ENCODE measurements at places on chromosomes 12 and 14.

DNA sequence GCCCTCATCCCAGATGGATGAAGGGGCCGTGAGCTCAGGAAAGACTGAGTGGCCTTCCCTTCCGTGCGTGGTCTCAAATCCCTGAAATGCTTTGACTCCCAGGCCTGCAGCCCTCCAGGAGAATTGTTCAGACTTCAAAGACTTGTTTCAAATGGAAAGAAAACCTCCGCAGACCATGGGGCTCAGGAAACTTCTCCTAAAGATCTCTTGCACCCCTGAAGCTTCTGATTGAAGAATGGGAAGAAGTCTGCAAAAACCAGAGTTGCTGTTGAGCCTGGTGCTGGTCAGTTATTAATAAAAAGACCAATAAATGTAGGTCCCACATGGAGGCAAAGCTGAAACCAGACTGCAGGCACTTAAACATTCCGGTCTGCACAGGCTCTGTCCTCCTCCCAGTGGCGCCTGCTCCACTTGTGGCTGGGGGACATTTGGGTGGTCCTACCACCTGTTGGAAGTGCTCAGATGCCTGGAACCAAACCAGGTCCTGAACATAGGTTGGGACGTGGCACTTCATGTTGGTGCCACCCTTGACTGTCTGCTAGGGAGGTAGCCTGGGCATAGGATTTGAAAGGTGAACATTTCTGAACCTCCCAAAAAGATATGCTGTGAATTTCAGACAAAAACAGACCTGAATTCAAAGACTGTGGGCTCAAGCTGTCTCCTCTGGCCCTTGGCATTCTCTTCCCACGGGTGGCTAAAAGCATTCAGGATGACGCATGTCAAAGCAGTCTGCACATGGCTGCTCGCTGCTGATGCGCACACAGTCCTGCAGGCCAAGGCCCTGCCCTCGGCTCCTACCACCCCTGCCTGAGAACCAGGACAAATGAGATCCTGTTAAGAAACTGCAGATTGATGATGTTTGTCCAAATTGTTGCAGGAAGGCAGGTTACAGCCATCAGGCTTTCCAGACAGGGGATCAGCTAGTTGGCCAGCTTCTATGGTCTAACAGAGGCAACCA is 36.2 kb upstream of the MEG3 start:
- no peak overlapping the region for H3K27ac ChIP-seq
- no peaks in the 10 kb centered on the region for H3K27me3 ChIP-seq
- H3K36me3 ChIP-seq: no peaks in the 10 kb centered on the region
- H3K4me3 ChIP-seq: no peak overlapping the region
- no peaks in the 10 kb centered on the region for H3K4me1 ChIP-seq
- DNase-seq: no peak

DNA sequence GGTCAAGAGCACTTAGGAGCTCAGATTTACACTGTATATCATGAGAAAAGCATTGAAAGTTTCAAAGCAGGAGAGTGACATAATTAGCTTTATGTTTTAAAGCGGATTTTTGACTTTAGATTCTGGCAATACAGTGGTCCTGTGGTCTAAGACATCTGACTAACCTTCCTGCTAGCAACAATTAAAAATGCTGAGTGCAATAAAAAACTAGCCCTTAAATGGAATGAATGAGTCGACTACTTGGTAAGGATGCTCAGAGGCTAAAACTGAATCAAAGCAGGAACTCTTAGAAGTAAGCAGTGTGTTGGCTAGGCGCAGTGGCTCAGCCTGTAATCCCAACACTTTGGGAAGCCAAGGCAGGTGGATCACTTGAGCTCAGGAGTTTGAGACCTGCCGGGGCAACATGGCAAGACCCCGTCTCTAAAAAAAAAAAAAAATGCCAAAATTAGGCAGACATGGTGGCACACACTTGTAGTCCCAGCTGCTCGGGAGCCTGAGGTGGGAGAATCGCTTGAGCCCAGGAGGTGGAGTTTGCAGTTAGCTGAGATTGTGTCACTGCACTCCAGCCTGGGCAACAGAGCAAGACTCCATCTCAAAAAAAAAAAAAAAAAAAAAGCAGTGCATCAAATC is 18.9 kb downstream of the BICD1 start:
- no peaks in the 10 kb centered on the region for H3K36me3 ChIP-seq
- no peaks in the 10 kb centered on the region for H3K27me3 ChIP-seq
- H3K4me3 ChIP-seq: no peak overlapping the region
- DNase-seq: no peak
- no peak overlapping the region for H3K27ac ChIP-seq
- H3K4me1 ChIP-seq: no peaks in the 10 kb centered on the region

GRCh38 chr14:39431416-39432178 is 636 bp downstream of the FBXO33 start:
- peak overlapping the region; percentile 94 for H3K27ac ChIP-seq
- peak overlapping the region; percentile 71 for H3K4me3 ChIP-seq
- peak; percentile 75 for DNase-seq
- H3K27me3 ChIP-seq: no peaks in the 10 kb centered on the region
- H3K36me3 ChIP-seq: no peaks in the 10 kb centered on the region

DNA sequence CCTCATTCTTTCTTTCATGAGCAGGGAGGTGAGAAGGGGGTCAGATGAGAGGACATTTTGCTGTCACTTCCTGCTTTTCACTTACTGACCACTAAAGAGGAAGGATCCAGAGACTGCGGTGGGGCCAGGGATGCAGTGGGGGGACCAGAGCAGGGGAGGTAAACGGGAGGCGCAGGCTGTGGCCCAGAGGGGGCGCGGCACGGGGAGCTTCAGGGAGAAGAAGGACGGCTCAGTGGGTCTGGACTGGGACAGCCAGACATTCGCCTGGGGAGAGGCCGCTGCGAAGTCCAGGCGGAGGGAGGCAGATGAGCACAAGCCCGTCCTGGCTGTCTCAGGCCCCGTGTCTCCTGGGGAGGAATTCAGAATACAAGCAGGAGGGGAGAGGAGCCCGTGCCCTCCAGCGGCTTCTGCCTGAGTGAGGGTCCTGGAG is 41.2 kb downstream of the SLC6A12 start:
- H3K27ac ChIP-seq: no peak overlapping the region
- H3K27me3 ChIP-seq: no peaks in the 10 kb centered on the region
- no peaks in the 10 kb centered on the region for H3K36me3 ChIP-seq
- no peaks in the 10 kb centered on the region for H3K4me1 ChIP-seq

DNA sequence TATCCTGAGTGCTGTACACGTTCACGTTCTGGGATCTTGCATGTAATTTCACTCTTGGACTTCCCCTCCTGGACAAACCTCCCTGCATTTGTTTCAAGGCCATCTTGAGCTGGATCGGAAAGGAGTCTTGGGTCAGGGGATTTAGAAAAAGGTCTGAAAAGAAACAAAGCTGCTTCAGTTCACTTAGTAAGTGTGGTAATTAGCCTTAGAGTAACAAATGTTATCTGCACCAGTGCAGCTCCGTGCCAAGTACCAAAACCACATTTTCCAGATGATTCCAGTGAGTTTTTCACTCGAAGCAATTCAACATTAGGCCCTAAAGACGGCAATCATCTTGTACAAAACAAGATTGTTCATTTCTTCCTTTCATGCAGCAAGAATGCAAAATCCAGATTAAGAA is 39.4 kb upstream of the ATXN2 start:
- no peak overlapping the region for H3K4me3 ChIP-seq
- H3K27ac ChIP-seq: no peak overlapping the region
- H3K27me3 ChIP-seq: no peaks in the 10 kb centered on the region
- no peak for DNase-seq
- peaks cover 9% of the 10 kb centered on the region for H3K36me3 ChIP-seq
- no peaks in the 10 kb centered on the region for H3K4me1 ChIP-seq

DNA sequence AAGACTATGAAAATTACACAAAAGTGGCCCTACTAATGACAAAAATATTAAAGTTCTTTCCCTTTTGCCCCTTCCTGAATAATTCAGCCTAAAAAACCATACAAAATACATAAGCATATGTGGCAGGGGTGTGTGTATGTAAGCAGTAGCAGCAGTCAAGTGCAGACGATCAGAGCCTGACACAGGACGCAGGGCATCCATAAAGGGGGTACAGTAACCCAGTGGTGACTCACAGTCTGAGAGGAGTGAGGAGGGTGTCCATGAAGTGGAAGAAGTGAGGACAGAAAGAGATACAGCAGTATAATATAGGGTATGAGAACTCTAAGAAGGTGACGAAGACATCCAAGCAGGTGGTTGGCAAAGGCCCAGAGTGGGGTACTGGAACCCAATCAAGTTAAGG is 56.7 kb downstream of the RALGAPA1 start:
- H3K36me3 ChIP-seq: peaks cover 57% of the 10 kb centered on the region
- no peak for DNase-seq
- no peaks in the 10 kb centered on the region for H3K4me1 ChIP-seq
- no peak overlapping the region for H3K4me3 ChIP-seq
- H3K27me3 ChIP-seq: no peaks in the 10 kb centered on the region
- no peak overlapping the region for H3K27ac ChIP-seq

GRCh38 chr14:68349900-68350629 is 442.8 kb downstream of the ZFP36L1 start:
- no peak overlapping the region for H3K27ac ChIP-seq
- no peak for DNase-seq
- H3K4me1 ChIP-seq: no peaks in the 10 kb centered on the region
- H3K4me3 ChIP-seq: no peak overlapping the region
- H3K36me3 ChIP-seq: no peaks in the 10 kb centered on the region

- no peaks in the 10 kb centered on the region for H3K36me3 ChIP-seq
- H3K27me3 ChIP-seq: no peaks in the 10 kb centered on the region
- peak overlapping the region; percentile 33 for H3K27ac ChIP-seq
- H3K4me3 ChIP-seq: no peak overlapping the region
- DNase-seq: no peak
These were observed 9.4 kb downstream of the PPP1R12A start for GRCh38 chr12:79925492-79925891.

DNA sequence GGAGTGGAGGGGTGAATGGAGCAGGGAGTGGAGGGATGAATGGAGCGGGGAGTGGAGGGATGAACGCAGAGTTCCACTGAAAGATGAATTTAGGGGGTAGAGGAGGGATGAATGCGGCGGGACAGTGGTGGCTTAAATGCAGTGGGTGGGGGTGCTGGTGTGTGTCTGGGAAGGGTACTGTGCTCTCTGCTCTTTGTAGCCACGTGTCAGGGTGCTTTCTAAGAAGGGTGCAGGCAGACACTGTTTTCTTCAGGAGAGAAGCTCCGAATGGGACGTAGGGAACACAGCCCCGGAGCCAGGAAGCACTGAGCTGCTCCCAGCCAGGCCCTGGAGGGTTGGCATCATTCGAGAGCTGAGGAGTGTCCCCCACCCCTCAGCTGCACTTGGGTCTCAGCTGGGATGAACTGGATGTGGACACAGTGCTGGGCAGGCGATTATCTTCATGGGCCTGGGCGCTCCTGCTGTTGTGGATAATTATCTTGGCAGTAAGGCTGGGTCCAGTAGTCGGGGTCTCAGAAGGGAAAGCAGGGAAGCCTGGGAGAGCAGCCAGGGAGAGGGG is 9.5 kb upstream of the CEP170B start:
- peaks cover 28% of the 10 kb centered on the region for H3K27me3 ChIP-seq
- H3K4me3 ChIP-seq: no peak overlapping the region
- no peak for DNase-seq

- no peak overlapping the region for H3K4me3 ChIP-seq
- no peak for DNase-seq
- no peaks in the 10 kb centered on the region for H3K27me3 ChIP-seq
- H3K36me3 ChIP-seq: no peaks in the 10 kb centered on the region
- no peak overlapping the region for H3K27ac ChIP-seq
These were observed 50.8 kb downstream of the SLC16A7 start for GRCh38 chr12:59646636-59647035.

- H3K27me3 ChIP-seq: no peaks in the 10 kb centered on the region
- H3K4me3 ChIP-seq: no peak overlapping the region
- DNase-seq: no peak
- peaks cover 36% of the 10 kb centered on the region for H3K36me3 ChIP-seq
- H3K4me1 ChIP-seq: peaks cover 19% of the 10 kb centered on the region
These were observed 5.4 kb downstream of the MAGOHB start for GRCh38 chr12:10607885-10608458.

Data from tibial artery (tissue), 4 donors.